ENCODE measurements at places on chromosomes 16 and 17.

- no peak for DNase-seq
Observed at GRCh38 chr16:48676836-48677235, 66.9 kb upstream of the N4BP1 start.

DNA sequence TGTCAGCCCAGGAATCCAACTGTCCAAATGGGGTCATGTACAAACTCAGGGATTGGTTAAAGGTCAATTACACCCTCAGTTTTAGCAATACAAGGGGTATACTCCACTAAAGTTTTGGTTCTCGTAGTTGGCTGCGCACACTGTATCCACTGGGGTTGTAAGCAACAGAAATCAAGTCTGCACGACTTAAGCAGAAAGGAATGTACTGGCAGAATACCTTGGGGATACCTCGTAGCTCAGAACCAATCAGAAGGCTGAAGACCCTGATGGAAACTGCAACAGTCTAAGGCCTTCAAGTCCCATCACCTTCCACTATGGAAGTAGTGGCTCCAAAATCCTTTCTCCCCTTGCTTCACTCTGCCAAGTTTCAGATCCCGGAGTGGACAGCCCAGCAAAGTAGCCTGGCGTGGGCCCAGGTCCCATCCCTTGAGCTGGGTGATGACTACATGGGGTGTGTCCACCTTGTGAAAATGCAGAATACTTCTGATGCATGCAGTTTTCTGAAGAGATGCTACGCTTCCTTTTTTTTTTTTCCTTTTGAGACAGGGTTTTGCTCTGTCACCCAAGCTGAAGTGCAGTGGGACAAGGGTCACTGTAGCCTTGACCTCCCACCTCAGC is 21.1 kb upstream of the RPH3AL start:
- no peak for DNase-seq

DNA sequence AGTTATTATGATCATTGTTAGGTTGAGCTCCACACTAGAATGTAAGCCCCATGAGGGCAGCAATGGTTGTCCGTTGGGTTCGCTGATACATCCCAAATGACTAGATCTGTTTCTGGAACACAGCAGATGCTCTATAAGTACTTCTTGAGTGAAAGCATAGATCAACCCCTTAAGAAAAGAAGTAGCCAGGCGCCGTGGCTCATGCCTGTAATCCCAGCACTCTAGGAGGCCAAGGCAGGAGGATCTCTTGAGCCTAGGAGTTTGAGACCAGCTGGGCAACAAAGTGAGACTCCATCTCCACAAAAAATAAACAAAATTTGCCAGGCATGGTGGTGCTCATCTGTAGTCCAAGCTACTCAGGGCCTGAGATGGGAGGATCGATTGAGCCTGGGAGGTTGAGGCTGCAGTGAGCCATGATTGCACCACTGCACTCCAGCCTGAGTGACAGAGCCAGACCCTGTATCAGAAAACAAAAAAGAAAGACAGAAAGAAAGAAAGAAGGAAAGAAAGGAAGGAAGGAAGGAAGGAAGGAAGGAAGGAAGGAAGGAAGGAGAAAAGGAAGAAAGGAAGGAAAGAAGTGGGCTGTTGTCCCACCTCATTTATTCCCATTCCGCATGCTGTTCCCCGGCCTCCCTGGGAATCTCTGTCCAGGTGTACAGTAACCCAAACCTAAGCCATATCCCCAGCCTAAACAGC is 54.4 kb upstream of the RPL38 start:
- no peak for DNase-seq

GRCh38 chr17:49227436-49228261 is 2.9 kb downstream of the PHOSPHO1 start:
- peak; percentile 10 for DNase-seq

GRCh38 chr16:65936096-65936495 is 430.4 kb upstream of the CDH5 start:
- DNase-seq: no peak

GRCh38 chr16:87607223-87607622 is 4.9 kb downstream of the JPH3 start:
- no peak for DNase-seq
